ENCODE measurements at places on chromosomes 4 and X. TPM values are rescaled to one million over a fixed set of nuclear protein-coding genes. Genes with fewer than 3 reads are reported as not detected.

Gene DNAAF6
- total RNA-seq = not detected

Gene HAND2
- total RNA-seq = 5.2 TPM

Gene VCX3B
- not detected for total RNA-seq

Gene SLC30A9
- total RNA-seq = 36.4 TPM

GRCh38 chrX:5771441-5771840, 457.2 kb downstream of the NLGN4X start:
- DNase-seq = no peak
